Adrenal gland (tissue), 19 donors: ENCODE measurements at places on chromosomes 1 and 21.

DNA sequence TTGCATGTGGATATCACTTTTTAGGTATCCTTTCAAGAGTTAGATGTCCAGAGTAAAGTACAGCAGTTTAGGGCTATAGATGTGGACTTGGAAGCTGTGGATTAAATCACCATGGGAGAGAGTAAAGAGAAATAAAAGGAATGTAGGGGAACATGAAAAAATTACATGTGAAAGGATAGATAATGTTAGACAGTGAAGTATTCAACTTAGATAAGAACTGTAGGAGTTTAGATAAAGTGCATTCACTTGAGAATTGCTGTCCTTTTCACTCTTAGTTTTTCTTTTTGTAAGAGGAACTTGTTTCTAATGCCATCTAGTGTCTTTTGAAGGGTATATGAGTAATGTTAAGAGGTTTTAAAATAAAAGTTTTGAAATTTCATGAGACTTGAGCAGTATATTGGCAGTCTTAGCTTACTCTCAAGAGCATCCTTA lies 40.1 kb downstream of the MAST2 start:
- DNase-seq = no peak

GRCh38 chr1:226061841-226062557 lies 517 bp upstream of the H3-3A start:
- DNase-seq = peak; percentile 79

DNA sequence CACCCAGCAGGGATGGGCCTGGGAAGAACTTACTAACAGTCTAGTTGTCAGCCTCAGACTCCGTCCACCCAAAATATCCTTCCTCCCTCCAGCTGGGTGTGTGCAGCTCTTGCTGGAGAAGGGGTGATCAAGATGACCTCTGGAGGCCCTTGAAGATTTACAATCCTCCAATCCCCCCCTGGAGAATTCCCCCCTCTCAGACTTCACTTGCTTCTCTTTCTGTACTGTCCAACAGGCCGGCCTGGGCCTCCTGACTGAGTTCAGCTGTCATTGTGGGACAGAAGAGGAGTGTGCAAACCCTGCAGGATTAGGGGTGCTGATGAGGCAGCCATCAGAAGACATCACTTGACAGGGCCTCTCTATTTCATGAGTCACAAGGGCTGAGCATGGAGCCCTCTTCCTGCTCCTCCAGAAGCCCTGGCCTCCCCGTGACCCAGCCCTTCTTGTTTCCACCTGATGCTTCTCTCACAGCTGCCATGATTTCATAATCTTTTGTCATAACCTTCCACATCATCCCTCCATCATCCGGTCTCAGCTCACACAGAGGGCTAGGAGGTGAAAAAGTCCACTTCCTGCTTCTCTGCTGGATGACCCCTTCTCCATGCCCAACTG lies 17.5 kb upstream of the IGFN1 start:
- DNase-seq = no peak

GRCh38 chr1:230823931-230824381 lies 44.4 kb downstream of the C1orf198 start:
- DNase-seq = no peak

DNA sequence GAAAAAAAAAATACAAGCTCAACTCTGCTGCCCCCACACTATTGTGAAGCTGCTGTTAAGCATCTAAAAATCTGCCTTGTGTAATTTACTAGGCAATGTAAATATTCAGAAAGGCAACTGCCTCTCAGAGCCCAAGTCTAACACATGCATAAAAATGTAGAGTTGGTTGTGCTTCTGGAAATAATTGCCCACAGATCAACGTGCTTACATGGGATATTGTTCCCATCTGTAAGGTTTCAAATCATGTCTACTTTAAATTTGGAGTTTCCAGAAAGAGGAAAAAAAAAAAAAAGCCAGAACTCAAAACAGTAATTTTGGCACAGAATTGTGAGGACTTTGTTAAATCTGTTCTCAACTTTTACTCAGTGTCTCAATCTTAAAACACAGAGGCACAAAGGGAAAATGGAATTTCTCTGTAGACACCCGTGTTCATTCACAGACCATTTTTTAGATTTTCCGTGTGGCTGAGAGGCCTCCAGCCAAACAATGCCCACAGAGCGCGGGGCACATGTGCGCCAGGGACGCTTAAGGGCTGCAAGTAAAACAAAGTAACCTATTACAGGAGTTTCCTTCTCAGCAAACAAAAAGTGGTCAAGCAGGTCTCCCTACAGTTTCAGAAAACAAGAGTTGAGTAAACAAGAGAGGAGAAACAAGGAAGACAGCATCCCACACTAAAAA lies 115.5 kb downstream of the RERE start:
- DNase-seq = no peak

DNA sequence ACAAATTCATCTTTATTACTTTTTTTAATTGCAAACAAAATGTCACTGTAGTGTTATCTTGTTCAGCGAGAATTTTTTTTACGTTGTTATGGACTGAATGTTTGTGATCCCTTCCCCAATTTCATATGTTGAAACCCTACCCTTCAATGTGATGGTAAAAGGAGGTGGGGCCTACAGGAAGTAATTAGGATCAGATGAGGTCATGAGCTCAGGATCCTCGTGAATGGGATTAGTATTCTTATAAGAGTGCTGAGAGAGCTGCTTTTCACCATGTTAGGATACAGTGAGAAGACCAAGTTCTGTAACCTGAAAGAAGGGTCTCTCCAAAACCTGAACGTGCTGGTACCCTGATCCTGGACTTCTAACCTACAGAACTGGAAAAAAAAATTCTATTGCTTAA lies 646.0 kb upstream of the TMPRSS15 start:
- no peak for DNase-seq

DNA sequence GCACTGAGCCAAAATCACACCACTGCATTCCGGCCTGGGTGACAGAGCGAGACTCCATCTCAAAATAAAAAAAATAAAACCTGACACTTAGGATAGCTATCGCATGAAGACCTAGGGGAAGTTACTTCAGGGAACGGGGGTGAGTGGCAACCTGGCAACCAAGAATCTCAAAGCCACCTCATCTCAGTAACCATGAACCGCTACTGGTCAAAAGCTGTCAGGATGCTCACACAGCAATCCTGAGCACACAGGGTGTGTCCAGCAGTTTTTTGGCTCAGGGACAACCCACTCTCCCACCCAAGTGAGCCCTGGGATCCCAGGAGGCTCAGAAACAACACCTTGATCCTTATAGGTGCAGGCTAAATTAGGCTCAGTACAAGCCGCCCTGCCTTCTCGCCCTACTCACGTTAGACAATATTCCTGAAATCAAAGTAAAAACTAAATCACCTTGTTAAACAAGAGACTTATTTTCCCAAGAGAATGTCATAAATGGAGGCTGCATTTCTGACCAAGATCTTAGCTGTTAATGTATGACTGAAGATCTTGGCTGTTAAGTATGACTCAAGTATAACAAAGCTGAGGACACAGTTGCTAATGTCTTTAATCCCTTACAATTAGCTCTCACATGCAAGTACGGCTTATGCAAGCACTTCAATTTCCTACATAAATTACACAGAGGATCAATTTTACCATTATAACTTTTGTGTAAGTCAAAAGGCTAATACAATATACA lies 48.3 kb upstream of the NADK start:
- DNase-seq = no peak
